Dermis blood vessel endothelial cell (primary cell): ENCODE measurements at places on chromosomes 5 and 9. TPM values are rescaled to one million over a fixed set of nuclear protein-coding genes. Genes with fewer than 3 reads are reported as not detected.
A peak's percentile ranks its signal among the peaks of the same experiment; 100 is the strongest.

GRCh38 chr9:71931166-71931565 lies 19.7 kb downstream of the C9orf85 start:
- no peak for DNase-seq

GRCh38 chr9:136095070-136096058 lies at the start of gene NACC2:
TSS of gene NACC2 (minus strand) at chr9:136095289. CDS start at chr9:136050521, 44,768 bp downstream.
- DNase-seq = peak; percentile 69

DNA sequence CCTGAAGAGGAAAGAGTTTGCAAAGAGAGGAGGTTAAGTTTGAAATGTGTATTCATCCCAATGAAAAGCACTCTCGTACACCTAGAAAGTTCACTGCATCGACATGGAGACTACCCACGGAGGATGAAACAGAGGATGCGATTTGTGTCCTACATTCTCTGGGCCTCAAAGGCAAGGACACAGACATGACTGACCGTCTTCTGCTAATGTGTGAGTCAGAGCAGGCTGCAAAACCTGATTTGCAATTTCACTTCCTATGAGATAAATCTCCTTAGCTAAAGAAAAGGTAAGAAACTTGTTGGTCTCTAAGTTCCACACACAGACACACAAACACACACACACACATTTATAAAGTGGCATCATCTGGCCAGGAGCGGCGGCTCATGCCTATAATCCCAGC lies 98.6 kb downstream of the GNAQ start:
- DNase-seq = no peak

GRCh38 chr5:38541174-38541725 lies 15.2 kb downstream of the LIFR start:
- no peak for DNase-seq

DNA sequence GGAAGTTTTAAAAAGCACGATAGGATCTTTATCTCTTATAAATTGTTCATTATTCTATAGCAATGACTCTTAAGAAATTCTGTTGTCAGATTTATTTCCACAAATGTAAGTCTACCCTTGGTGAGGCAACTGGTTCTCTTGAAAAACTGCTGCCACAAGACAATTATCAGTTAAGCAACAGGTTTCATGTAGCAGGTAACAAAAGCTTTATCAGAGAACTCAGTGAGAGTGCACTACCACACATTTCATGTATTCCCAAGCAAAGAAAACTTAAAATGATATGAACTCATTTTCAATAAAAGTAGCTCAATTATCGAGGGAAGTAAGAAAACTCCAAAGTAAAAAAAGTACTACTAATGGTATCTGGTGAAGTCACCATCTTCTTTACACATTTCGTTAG lies 9.4 kb downstream of the NR6A1 start:
- no peak for DNase-seq

The SLC4A9 gene
- total RNA-seq = not detected in 2 replicates

The F2R gene
- total RNA-seq = 99.4 and 122 TPM in 2 replicates

The PDE8B gene
- total RNA-seq = under 0.01 TPM in 2 replicates

GRCh38 chr9:93012963-93013855 lies 45.3 kb upstream of the SUSD3 start:
- DNase-seq = no peak

DNA sequence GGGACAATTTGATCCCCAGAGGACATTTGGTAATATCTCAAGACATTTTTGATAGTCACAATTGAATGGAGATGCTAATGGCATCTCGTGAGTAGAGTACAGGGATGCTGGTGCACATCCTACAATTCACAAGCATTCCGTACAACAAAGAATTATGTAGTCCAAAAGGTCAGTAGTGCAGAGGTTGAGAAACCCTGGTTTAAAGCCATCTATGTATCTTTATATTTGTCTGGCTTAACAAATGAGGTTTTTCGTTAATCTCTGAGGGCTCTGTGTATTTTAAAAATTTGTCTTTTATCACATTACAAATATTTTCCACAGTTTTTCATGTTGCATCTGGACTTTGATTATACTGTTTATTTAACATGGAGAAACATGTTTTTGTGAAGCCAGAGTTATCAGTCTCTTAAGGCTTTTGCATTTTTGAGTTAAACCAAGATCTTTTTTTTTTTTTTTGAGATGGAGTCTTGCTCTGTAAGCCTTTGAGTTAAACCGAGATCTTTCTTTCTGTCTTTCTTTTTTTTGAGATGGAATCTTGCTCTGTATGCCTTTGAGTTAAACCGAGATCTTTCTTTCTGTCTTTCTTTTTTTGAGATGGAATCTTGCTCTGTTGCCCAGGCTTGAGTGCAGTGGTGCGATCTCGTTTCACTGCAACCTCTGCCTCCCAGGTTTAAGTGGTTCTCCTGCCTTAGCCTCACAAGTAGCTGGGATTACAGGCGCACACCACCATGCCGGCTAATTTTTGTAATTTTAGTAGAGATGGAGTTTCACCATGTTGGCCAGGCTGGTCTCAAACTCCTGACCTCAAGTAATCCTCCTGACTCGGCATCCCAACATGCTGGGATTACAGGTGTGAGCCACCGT lies 2.8 kb downstream of the HSDL2 start:
- no peak for DNase-seq

GRCh38 chr5:4653475-4653874 lies 486.7 kb upstream of the ADAMTS16 start:
- DNase-seq = no peak

DNA sequence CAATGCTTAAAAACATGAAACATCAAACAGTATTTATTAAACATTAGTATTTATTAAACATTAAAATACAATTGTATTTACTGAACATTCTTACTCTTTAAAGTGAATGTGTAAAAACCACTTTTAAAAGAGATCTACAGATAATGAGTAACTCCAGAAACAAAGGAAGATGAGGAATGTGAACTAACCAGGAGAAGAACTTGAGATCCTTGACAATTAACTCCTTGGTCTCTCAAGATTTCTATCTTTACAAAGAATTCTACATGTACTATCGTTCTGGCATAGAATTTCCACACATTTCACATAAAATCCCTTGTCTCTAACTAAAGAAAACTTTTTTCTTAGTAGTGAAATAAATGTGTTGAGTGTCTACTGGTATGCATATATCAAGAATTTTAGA lies 28.7 kb upstream of the IFNE start:
- no peak for DNase-seq

GRCh38 chr5:10355071-10355889 lies 1.8 kb downstream of the MARCHF6 start:
- DNase-seq = peak; percentile 53

DNA sequence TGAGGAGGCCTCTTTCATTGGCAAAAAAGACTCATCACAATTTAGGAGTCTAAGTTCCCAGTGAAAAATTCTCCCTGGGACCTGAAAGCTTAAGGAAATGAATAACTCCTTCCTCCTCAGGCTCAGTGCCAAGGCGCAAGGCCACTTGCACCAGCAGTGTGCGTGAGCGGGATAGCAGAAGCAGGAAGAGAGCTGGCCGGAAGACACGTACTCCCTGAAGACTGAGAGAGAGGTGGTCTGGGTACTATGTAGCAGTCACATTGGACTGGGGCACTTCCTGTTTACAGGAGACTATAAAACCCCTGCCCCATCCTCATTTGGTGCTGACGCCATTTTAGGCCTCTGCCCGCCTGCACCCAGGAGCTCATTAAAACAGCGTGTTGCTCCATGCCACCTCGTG lies 66.3 kb upstream of the IL33 start:
- peak; percentile 98 for DNase-seq

The SLC27A6 gene
- total RNA-seq = 0.14 TPM in 1 of 2 replicates, not detected in the other

The DMGDH gene
- 0.68 and 1.4 TPM in 2 replicates for total RNA-seq

The RGS3 gene
- total RNA-seq = 294 and 415 TPM in 2 replicates

GRCh38 chr9:27626244-27627187 lies 53.2 kb upstream of the C9orf72 start:
- no peak for DNase-seq

DNA sequence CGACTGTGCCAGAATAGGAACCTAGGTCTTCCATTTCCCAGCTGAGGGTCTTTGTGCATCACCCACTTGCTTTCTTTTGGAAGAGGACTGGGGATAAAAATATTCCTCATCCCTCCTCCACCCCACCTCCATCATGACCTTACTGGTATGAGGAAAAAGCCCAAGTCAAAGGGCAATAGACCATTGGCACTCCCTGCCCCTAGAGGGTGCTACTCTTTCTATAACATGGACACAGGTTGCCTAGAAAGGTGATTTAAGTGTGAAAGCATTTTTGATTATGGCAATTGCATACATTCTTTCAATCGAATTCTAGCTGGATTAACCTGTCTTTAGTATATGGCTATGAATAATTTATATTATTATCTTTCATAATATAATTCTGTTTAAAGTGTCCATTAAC lies 22.8 kb upstream of the ZNF618 start:
- peak; percentile 31 for DNase-seq

- DNase-seq = no peak
These were observed 520 bp downstream of the PRRX2 start for GRCh38 chr9:129665814-129666520.

DNA sequence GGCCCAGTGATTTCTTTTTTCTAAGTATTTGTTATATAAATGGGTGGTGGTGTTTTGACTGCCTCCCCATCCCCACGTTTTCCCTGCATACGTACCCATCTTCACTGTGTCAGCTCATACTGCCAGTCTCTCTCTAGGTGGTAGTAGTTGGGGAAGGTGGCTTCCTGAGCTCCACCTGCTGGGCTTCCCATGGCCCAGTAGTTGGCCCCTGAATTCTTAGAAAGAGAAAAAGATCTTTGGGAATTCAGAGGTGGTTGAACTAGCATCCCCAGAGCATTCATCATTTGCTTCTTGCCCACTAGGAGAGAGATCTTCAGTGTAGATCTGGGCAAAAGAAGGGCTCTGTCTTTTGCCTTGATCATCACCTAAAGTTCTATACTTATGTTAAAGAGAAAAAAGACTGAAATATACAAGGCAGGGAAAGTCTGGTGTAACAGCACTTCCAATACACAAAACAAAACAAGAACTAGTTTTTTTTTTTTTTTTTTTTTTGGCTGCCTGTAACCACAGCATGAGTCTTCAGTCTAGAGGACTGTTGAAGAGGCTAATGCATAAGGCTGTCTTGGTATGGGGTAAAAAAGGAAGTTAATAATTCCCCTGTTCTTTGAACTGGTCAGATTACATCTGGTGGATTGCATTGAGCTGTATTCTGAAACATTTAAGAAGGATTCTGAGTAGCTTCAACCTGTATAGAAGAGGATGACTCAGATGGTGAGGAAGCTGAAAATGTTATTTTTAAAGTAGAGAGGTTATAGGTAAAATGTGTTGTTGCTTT lies 128.7 kb downstream of the ATG10 start:
- no peak for DNase-seq

GRCh38 chr5:36660397-36661049 lies 54.1 kb downstream of the SLC1A3 start:
- DNase-seq = no peak

DNA sequence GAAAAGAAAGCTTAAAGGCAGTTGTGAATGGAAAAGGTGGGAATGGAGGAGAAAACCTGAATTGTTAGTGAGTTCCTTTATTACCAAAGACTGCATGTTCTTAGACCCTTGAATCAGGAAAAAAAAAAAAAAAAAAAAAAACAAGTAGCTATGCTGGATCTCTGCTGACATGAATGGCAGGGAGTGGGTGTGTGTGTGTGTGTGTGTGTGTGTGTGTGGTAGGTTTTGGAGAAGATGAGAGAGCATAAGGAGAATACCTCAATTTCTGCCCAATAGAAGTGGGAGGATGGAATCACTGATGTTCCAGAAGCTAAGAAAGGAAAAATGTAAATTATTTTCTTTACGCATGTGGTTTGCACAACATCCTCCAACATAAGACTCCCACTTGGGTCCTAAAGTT lies 25.5 kb upstream of the NR4A3 start:
- DNase-seq = no peak

GRCh38 chr5:76332102-76332501 lies 71.0 kb upstream of the IQGAP2 start:
- DNase-seq = no peak

GRCh38 chr5:123599171-123599570 lies 87.2 kb downstream of the CSNK1G3 start:
- no peak for DNase-seq

GRCh38 chr5:156208271-156208670 lies 118.7 kb upstream of the SGCD start:
- no peak for DNase-seq

DNA sequence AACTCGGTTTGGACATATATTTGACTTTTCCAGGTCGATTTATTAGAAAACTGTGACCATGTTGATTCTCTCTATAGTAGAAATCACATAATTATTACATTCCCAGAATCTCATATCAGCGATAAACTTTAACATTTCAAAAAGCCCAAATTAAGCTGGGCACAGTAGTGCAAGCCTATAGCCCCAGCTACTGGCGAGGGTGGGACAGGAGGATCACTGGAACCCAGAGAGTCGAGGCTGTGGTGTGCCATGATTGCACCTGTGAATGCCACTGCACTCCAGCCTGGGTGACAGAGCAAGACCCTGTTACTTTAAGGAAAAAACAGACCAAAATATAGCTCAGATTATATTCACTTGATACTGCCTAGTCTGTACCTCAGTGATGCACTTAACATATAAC lies 128.9 kb downstream of the CPLANE1 start:
- no peak for DNase-seq

The KIF4B gene
- total RNA-seq = 0.17 and 0.42 TPM in 2 replicates

The SPINK7 gene
- not detected in 2 replicates for total RNA-seq

GRCh38 chr9:84880835-84881234 lies 211.3 kb downstream of the NTRK2 start:
- DNase-seq = no peak

DNA sequence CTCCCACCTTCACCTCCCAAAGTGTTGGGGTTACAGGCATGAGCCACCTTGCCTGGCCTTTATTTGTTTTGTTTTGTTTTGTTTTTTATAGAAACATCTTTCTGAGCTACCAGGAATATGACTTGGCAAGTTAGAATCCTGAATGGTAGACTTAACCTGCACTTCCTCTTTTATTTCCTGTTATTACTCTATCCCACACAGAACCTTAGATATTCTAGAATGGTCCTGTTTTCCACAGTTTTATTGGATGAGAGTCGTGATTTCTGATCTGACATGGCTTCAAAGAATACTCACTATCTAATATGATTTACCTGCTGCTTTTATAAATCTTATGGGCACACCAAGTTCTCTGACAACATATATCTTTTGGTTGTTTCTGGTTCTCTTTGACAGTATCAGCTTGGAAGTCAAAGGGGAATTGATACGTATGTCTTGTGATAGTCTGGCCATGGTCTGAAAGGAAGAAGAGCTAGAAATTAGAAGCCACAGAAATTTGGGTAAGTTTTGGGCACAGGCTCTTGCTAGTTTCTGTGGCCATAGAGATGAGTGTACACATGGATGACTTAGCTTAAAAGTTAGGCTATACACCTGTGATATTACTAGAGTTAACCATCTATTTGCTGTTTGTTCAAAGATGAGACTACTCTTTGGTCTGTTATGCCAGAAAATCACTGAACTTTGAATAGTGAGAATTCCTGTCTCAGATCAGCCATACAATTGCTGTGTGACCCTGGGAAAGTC lies 4.7 kb upstream of the PANK3 start:
- no peak for DNase-seq

DNA sequence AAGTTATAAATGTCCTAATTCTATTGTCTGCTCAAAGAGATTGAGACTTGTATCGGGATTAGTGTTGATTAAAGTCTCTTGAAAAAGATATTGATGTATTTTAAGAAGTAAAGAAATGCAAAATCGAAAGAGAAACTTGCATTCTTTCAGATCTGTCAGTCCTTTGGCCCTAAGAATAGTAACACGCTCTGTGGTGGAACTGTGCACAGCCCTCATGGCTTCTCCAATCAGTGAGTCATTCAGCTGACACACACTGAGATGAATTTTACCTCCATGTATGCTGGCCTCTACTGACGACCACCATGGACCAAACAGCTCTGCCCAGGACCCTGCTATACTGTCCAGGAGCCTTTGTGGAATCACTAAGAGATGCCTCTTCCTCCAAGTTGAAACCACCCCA lies 232.4 kb downstream of the ESM1 start:
- no peak for DNase-seq

- no peak for DNase-seq
These were observed 38.0 kb downstream of the RAPGEF1 start for GRCh38 chr9:131701789-131702337.
